GM12891 (cell line): ENCODE measurements at places on chromosomes 5 and 9.

DNA sequence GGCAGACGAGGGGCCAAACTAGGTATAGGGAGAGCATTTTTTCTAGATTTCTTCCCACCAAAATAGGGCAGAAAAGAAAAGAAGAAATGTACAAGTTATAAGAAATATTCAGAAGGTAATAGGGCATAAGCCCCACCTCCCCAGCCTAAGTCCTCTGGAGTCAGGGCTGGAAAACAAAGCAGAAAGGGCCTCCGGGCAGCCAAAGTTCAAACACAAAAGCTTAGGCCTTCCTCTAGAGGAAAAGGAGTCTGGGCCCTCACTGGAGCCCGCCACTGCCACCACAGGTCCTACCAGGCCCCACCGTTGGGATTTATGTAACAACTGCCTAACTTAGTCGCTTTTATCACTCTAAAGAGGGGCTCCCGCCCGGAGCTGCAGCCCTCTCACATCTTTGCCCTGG is 27.6 kb downstream of the TBC1D2 start:
- no peak for DNase-seq

DNA sequence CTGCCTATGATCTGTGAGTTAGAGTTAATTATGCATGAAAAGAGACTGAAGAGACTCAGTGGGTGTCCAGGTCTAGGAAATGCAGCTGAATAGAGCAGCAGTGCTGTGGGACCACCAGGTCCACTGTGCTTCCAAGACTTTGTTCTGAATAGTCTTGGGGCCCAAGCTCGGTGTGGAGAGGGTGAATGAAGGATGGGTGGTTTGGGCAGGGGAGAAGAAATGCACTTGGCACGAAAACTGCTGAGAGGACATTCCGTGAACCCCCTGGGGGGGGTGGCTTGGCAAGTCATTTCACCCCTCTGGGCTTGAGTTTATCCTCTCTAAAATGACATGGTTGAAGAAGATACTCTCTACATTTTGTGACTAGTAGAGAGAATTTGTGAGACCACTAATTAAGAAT is 36.0 kb upstream of the GOLPH3 start:
- DNase-seq = no peak

GRCh38 chr9:104482921-104483570 is 21.0 kb upstream of the OR13F1 start:
- DNase-seq = no peak

DNA sequence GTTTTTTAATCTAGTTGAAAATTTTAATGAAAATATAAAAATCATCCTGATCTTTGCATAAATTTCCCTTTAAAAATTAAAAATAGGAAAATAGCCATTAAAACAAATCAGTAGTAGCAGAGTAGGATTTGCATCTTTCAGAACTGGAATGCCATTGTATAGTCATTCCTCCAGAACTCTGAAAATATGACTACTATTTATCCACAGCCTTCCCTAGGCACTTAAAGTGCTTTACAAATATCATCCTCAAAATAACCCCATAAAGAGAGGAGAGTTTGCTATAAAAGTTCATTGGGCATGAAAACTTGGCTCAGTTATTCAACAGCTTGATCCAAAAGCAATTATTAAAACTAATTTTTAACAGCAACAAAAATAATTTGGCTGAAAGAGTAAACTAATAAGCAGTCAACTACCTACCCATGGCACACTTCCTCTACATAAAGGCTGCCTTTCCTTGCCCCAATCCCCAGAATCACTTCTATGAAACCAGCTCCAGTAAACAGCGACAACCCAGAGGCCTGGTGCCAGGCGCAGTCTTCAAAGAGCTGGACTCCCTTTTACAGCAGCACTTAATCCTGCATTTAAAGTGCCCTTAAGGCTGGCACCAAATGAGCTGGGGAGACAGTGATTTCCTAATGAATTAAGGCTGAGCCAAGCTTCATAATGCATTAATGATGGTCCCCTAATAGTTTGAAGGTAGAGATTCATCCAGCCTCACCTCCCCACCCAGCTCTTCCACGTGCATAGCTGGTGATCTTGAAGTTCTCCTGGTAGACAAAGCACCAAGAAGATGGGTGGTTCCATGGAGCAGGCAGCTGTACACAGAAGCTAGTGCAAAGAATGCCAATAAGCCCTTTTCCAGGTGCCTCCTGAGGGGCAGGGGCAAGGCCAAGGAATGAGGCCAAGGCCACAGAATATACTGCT is 36.1 kb downstream of the LHFPL2 start:
- no peak for DNase-seq

- no peak for DNase-seq
These were observed 176.5 kb downstream of the CDK5RAP2 start for GRCh38 chr9:120403543-120403856.

DNA sequence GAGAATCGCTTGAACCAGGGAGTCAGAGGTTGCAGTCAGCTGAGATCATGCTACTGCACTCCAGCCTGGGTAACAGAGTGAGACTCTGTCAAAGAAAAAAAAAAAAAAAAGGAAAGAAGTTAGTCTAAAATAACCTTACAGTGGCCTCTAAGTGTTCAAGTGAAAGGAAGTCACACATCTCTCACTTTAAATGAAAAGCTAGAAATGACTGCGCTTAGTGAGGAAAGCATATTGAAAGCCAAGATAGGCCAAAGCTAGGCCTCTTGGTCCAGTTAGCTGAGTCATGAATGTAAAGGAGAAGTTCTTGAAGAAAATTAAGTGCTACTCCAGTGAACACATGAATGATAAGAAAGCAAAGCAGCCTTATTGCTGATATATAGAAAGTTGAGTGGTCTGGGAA is 38.1 kb downstream of the ITGA1 start:
- no peak for DNase-seq

GRCh38 chr9:123020796-123021195 is 12.7 kb upstream of the GPR21 start:
- no peak for DNase-seq

DNA sequence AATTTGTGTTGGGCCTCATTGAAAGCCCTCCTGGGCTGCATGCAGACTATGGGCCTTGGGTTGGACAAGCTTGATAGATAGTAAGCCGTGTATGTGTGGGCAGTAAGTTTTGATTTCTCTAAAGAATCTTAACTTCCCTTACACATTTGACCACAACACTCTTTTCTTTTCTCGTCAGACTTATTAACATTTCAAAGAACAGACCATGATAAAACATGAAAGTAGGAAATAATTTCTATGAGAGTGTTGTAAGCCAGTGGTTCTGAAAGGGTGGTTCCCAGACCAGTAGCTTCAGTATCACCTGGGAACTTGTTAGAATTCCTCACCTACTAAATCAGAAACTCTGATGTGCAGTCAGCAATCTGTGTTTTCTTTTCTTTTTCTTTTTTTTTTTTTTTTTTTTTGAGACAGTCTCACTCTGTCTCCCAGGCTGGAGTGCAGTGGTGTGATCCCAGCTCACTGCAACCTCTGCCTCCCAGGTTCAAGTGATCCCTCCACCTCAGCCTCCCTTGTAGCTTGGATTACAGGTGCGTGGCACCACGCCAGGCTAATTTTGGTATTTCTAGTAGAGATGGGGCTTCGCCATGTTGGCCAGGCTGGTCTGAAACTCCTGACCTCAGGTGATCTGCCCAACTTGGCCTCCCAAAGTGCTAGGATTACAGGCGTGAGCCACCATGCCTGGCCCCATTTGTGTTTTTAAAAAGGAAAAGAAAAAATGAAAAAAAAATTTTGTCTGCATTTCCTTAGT is 20.0 kb upstream of the GCNT1 start:
- DNase-seq = no peak

- DNase-seq = no peak
These were observed 33.8 kb upstream of the NEURL1B start for GRCh38 chr5:172607213-172607793.

GRCh38 chr5:170148430-170149205 is 42.9 kb downstream of the FOXI1 start:
- no peak for DNase-seq

DNA sequence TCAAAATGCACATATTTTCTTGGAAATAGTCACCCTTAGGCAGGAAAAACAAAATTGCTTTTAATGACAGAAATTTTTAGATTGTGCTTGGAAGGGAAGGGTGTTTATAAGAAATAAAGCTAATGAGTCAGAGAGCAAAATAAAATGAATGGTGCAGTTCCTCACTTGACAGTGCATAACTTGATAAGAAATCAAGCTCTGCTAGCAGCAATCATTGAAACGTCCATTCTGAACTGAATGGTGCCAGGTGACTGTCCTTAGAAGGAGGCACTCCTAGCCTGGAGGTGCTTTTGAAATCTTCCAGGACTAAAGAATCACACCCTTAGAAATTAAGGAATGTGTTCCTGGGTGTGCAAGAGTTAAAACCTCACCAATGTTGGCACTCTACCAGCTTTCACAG is 202.5 kb downstream of the EFNA5 start:
- DNase-seq = no peak

DNA sequence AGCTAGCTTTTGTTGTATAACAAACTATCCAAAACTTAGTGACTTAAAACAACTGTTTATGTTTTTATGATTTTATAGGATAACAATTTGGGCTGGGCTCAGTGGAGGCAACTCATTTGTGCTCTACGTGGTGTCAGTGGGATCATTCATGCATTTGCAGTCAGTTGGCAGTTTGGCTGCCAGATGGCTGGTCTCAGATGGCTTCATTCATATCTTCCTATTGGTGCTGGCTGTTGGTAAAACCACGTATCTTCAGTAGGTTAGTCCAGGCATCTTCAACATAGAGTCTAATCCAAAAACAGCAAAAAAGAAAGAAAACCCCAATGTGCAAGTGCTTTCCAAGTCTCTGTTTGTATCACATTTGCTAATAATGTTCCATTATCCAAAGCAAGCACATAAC is 51.7 kb upstream of the RIC1 start:
- no peak for DNase-seq

GRCh38 chr9:3434594-3434993 is 91.2 kb downstream of the RFX3 start:
- DNase-seq = no peak

GRCh38 chr5:151223447-151224264 is at the start of gene CCDC69:
Gene CCDC69, minus strand, starts transcription at chr5:151224092. Its CDS starts 122 bp downstream, at chr5:151223970.
- DNase-seq = peak; percentile 75

GRCh38 chr9:106726070-106726815 is 136.7 kb upstream of the ZNF462 start:
- no peak for DNase-seq

- DNase-seq = no peak
These were observed 2.8 kb downstream of the GM2A start for GRCh38 chr5:151255621-151256286.
